ENCODE measurements at places on chromosomes 12 and 14. TPM values are rescaled to one million over a fixed set of nuclear protein-coding genes. Genes with fewer than 3 reads are reported as not detected.

DNA sequence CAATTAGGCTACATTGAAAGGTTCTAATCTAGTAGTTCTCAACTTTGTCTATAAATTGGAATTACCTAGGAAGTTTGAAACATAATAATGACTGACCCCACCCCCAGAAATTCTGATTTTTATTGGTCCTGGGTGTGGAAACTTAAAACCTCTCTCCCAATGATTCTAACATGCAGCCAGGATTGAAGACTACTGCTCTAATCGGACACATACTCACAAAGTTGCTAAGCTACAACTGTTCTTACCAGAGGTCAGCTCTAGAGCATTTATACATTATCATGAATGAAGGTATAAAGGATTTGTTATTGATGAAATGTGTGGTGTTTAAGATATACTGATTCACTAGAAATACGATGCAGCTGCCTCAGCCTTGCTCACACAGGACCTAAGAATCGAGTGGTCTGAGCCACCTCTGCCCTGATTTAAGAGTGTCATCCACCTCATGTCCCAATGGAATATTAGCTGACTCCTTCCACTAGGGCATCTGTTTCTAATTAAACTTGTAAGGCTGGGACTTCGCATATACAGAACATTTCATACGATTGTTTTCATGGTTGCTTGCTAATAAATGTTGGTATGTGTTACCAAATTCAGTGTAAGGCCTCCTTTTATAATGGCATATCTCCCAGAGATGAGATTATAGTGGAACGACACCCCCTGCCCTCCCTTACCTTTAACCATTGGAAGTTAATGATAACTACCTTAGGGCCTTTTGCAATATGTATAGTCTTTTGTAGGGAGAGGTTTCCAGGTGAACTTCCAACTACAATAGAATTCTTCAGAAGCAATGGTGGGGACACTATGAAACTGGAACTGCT, 410.8 kb upstream of the PDE3A start:
- no peak for DNase-seq

- DNase-seq = no peak
Measured at GRCh38 chr12:73951956-73952703, 585.5 kb upstream of the ATXN7L3B start.

DNA sequence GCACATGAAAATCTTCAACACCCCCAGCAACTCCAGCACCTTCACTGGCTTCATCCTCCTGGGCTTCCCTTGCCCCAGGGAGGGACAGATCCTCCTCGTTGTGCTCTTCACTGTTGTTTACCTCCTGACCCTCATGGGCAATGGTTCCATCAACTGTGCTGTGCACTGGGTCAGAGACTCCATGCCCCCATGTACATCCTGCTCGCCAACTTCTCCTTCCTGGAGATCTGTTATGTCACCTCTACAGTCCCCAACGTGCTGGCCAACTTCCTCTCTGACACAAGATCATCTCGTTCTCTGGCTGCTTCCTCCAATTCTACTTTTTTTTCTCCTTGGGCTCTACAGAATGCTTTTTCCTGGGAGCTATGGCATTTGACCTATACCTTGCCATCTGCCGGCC, 11.5 kb upstream of the OR11G2 start:
- no peak for DNase-seq

DNA sequence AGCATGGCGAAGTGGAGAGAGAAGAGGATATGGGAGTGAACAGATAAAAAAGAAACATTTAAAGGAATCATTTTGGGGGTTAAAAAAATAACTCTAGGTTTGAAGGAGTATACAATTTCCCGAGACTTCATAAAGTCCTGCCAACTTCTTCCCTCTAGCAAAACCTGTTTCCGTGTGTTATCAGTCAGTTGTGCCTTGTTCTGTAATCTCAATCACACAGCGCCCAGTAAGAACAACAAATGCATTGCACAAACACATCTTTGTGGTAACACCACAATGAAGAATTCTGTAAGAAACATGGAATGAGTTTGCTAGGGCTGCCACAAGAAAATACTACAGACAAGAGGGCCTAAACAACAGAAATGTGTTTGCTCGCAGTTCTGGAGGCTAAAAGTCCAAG, 144.7 kb upstream of the FUT8 start:
- DNase-seq = no peak

DNA sequence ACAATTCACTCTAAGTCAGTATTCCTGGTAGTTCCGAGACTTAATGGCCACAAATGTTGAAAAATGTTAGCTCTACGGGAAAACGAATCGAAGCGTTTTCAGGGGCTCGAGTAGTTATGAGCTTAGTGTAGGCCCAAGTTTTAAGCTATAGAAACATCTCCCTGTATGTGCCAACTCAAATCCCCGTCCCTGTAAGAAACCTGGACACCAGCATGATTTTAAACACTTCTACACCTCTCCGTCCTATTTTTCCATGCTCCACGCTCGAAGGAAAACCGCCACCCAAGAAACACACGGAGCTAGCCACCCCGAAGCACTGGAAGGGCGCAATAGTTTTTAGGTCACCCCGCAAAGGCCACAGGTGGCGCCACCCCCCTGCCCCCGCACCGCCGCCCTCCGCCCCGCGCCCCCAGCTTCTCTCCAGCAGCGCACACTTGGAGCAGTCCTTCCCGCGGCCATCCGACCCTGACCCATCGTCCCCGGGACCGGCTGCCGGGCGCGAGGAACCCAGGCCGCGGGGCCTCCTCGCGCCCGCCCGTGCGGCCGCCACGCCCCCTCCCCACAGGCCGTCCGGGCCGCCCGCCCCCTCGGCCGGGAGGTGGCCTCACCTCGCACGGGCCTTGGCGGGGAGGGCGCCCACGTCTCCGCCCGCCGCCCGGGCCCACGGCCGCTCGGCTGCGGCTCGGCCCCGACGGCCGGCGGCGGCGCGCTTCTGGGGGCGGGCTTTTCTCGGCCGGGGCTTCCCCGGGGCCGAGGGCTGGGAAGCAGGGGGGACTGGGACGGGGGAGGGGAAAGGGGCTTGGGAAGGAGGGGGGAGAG, 522 bp downstream of the R3HDM2 start:
- peak; percentile 36 for DNase-seq

GRCh38 chr12:120799243-120800045, 73.8 kb downstream of the ACADS start:
- DNase-seq = no peak

DNA sequence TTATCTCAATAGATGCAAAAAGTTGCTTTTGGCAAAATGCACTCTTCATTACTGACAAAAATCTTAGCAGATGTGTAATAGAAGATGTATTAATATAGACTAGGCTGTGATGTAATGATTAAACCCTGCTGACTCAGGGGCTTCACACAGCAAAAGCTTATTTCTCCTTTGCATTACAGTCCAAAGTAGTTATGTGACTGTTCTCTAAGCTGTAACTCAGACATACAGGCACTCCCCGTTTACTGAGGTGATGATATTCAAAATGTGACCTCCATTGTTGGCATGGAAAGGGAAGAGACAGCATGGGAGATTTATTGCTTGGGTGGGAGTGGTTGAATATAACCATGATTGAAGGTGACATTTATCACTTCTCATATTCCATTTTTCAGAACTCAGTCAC, 331.5 kb downstream of the SNAPC1 start:
- DNase-seq = no peak

DNA sequence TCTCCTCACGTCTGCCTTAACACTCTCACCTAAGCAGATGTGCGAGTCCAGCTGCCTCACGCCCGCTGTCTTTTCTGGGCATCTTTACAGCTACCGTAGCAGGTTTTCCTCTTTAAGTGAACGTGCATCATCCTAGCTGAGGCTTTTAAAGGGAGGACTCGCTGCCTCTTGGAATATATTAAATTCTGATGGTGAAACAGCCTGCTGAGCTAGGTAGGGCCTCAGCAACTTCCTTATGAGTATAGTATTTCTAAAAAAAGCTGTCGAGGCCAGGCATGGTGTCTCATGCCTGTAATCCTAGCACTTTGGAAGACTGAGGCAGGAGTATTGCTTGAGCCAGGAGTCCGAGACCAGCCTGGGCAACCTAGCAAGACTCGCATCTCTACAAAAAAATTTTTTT, 32.2 kb downstream of the TESC start:
- no peak for DNase-seq

GRCh38 chr14:21053184-21054122, 4.2 kb upstream of the RNASE8 start:
- DNase-seq = no peak

GRCh38 chr14:23154964-23155587, 28.4 kb downstream of the SLC7A8 start:
- no peak for DNase-seq

DNA sequence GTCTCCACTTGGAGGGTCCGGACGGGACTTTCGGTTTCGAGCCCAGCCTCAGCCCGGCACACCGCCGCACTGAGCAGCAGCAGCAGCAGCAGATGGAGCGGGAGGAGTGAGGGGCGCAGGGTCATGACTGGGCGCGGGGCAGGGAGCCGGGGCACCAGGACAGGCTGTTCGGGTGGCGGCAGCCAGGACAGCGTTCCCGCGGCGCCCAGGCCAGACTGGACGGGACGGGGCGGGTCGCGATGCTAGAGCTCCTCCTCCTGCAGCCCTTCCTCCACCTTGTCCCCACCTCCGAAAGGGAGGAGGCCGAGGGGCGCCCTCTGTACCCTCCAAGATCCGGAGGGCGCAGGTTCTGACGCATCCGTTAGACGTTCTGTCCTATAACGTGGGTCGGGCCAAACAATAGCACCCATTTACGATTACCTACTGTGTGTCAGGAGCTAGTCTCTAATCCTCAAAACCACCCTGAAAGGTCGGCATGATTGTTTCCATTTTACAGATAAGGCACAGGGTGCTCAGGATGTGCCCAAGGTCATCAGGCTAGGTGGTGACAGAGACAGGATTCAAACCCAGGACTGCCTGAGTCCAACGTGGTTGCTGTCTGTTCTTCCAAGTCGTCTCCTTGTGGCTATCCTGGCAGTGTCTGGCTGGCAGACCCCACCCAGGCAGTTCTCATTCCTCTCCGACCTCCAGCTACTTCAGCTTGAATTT, at the start of gene FKBP11:
Gene FKBP11, minus strand, starts transcription at position 189 of the 708 bp plus-strand sequence. Its CDS starts 64 bp downstream, at position 125.
- DNase-seq = peak; percentile 12

DNA sequence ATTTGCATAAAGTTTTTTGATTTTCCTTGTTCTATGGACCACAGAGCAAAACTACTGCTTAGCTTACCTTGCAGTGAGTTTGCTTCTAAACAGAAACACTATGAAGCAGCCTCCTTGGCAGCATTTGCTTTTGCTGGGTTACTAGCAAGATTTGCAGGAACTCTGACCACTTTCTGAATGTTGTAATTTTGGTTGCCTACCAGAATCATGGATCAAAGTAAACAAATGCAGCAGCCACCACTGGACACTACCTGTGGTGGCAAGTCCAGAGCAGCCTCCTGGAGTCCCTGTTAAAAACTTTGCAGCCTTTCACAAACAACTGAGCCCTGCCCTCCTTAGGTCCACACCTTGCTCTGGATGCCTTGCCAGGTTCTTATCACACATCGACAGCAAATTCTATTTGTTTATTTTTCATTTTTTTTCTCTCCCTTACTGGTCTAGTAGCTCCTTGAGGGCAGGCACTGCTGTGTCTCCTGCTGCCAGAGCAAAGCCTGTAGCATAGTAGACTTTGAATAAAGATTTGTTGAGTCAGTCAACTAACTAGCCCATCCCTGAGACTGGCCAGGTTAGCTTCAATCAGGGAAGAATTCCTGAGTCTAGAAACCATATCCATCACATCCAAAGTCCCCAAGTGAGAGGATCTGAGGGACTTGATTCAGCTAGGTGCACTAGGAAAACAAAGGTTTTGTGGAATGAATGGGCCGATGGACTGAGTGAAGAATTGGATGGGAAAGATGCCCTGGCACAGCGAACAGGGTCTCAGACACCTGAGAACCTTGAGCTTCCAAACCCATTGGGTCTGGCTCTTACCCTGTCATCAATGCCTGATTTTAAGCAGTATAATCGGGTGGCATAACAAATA, 5.7 kb downstream of the TTC6 start:
- no peak for DNase-seq

DNA sequence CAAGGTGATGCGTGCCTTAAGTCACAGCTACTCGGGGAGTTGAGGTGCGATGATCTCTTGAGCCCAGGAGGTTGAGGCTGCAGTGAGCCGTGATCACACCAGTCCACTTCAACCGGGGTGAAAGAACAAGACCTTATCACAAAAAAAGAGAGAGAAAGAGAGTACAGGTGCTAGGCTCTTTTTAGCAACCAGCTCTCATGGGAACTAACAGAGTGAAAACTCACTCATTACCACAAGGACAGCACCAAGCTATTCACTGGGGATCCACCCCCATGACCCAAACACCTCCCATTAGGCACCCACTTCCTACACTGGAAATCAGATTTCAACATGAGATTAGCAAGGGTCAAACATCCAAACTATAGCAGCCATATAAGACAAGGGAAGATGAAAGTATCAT, 164.2 kb downstream of the NDUFA12 start:
- no peak for DNase-seq

DNA sequence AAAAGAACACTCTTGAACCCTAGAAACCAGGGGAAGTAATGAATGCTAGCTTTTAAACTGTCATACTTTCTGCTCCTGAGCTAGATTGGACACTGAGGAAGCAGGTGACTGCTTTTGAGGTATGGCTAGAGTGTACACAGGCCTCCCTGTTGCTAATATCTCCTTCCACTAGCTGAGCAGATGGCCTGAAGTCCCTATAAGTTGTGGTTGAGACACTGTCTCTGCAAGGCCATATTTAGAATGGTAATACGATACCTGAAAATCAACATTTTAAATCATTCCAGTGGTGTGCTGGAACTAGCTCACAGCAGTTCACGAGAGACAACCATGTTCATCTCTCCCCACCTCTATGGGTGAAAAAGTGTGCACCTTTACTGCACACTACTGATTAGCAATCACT, 46.4 kb upstream of the BMP4 start:
- no peak for DNase-seq

- DNase-seq = peak; percentile 9
Measured at GRCh38 chr14:95156161-95157047, 925 bp downstream of the DICER1 start.

GRCh38 chr14:46887144-46887543, 235.6 kb upstream of the RPL10L start:
- no peak for DNase-seq

GRCh38 chr12:30779178-30779577, 24.4 kb upstream of the CAPRIN2 start:
- DNase-seq = no peak

GRCh38 chr12:119115296-119115905, 63.3 kb upstream of the HSPB8 start:
- DNase-seq = peak; percentile 66

GRCh38 chr12:42364692-42365091, 38.7 kb downstream of the PPHLN1 start:
- DNase-seq = no peak

The VRTN gene
- not detected for total RNA-seq

The RFX4 gene
- total RNA-seq = 52.1 TPM

The SRRM4 gene
- total RNA-seq = 10.8 TPM

The KIF26A gene
- 15.2 TPM for total RNA-seq

The AKAP5 gene
- total RNA-seq = 1.3 TPM

The TTC8 gene
- 24.7 TPM for total RNA-seq

The SERPINA9 gene
- total RNA-seq = not detected

The BIN2 gene
- total RNA-seq = not detected

The ALX1 gene
- 4.1 TPM for total RNA-seq

The IGF1 gene
- not detected for total RNA-seq

The FOS gene
- 5.8 TPM for total RNA-seq

Measured in neural crest cell (in vitro differentiated cells).